Placental epithelial cell (primary cell): ENCODE measurements at places on chromosomes 2 and 18. TPM values are rescaled to one million over a fixed set of nuclear protein-coding genes. Genes with fewer than 3 reads are reported as not detected.

Gene ERLEC1
- total RNA-seq: 60.0 and 86.4 TPM in 2 replicates

Gene PCGF1
- total RNA-seq: 19.6 and 22.9 TPM in 2 replicates

Gene UGT1A5
- 0.22 TPM in 1 of 2 replicates, not detected in the other for total RNA-seq

Gene POTEC
- not detected in 2 replicates for total RNA-seq

Gene GPR17
- total RNA-seq: not detected in 2 replicates

Gene BOLL
- not detected in 2 replicates for total RNA-seq

Gene GORASP2
- total RNA-seq: 52.6 and 87.4 TPM in 2 replicates
